ENCODE measurements at places on chromosomes 16 and 17.
A peak's percentile ranks its signal among the peaks of the same experiment; 100 is the strongest.

DNA sequence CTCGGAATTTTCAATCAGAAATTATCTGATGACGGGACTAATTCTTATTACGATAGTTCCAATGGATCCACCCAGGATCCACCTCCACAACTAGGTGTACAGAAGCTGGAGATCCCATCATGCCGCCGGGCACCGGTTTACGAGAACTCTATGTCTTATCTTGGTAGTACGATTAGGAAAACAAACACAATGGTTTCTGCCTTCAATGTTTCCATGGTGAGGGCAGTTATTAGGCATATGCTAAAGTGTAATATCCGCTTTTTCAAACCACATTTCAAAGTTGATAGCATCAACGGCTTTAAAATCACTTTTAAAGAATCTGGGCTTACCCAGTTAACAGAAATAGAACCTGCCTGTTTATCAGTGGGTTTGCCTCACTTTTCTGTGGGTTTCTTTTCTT lies 705.7 kb downstream of the MAF start:
- DNase-seq = peak; percentile 72

- DNase-seq = no peak
Observed at GRCh38 chr16:56097306-56097705, 94.0 kb upstream of the GNAO1 start.

- DNase-seq = no peak
Observed at GRCh38 chr17:42460371-42460770, 1.7 kb downstream of the ATP6V0A1 start.

- DNase-seq = no peak
Observed at GRCh38 chr17:82592289-82592766, 55.9 kb downstream of the WDR45B start.

DNA sequence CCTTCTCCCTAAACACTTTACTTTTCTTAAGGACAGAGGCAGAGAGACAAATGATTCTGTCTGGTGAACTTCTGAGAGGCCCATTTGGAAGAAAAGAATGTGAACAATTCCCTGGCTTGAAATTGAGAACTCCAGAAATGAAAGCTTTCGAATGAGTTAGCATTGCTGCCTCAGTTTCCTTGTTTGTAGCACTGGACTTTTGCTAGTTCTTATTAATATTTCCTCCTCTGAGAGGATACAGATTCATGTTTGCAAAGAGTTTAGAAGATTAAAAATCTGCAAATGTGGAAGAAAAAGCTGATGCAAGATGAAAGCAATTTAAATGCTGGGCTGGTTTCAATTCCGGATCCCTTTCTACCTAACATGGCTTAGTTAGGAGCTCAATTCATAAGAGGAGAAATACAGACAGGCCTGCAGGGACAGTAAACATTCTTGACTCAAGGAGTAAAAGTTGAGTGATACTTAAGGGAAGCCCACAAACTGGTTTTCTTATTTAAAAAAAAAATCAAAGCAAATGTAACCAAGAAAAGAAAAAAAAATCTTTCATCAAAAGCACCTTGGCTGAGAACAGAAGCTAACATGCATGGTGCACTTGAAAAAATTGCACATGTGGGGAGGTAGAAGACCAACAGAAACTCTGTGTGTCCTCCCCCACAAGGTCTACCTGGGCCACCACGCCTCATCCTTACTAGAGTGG lies 27.1 kb downstream of the HNF1B start:
- no peak for DNase-seq

GRCh38 chr17:33435721-33436301 lies 142.7 kb upstream of the ASIC2 start:
- no peak for DNase-seq

GRCh38 chr17:74316220-74316619 lies 9.8 kb upstream of the KIF19 start:
- DNase-seq = no peak

DNA sequence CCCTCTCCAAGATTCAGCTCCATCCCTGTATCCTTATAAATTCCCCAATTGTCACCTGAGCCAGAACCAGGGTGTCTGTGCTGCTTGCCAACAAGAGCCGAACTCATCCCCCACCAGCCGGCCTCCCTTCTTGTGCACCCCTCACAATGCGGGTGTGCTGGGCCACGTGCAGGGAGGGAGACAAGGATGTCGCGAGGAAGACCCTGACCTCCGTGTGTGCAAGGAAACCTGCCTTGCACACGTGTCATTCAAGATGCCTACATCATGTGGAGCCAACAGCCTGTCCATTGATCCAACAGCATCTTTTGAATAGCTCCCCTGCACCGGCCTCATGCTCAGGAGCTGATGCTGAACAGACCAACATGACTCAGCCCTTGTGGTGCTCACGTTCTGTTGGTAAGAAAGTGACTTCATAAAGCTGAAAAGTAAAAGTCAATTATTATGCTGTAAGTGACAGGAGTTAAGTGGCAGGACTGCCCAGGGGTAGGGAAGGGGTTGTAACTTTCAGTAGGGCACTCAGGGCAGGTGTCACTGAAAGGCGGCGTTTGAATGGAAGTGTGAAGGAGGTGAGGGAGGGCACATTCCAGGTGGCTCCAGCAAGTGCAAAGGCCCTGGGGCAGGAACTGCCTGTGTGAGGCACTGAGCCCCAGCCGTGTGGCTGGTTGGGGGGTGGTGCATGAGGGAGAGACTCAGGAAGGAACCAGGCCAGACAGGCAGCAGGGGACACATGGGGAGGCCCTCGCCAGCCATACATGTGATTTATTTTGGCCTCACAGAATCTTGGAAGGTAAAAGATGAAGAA lies 302.2 kb downstream of the FOXL1 start:
- no peak for DNase-seq

DNA sequence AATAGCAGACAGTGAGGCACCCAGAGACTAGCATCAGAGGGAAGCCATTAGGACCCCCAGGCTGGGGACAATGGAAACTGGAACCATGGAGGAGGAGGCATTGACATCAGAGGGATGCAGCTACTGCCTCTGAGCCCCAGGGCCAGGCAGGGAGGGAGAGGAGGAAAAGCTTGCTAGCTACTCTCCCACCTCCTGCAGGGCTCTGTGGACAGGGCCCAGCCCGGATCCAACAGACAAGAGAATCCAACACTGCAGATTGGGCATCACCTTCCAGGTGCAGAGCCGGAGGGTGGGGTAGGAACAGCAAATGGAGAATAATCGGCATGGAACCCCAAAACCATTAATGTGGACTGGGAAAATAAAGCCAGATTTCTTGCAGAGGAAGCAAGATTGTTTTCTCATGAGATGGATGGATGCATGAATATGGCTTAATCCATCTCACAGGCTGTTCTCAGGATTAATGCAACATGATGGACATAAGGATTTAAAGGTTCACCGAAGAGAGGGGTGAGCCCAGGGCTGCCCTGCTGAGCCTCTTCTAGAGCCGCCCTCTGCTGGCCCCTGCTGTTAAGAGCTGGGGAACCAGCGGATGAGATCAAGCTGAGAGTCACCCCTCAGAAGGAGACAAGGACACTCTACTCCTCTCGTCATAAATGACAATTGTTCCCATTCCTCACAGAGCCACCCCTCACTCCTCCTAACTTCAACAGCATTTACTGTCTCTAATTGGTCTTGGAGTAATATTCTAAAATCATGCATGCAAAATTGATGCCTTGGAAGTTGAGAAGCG lies 48.8 kb downstream of the DNAH3 start:
- DNase-seq = peak; percentile 4

DNA sequence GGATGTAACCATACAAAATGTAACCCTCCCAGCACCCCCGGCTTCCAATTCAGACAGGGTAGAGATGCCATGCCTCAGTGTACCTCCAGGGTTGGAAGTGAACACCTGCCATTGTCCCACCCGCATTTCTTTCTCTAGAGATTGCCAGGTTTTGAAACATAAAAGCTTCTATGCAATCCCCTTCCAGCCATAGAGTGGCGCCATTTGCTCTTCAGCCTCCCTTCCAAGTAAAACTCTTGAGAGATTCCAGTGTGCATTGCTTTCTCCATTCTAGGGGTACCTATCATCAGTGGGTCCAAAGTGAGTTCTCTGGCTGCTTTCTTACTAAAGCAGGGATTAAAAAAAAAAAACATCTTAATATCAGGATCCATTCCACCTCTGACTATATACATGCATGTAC lies 133.1 kb upstream of the RPL38 start:
- DNase-seq = no peak

- no peak for DNase-seq
Observed at GRCh38 chr16:64109241-64109640, 1012.6 kb downstream of the CDH11 start.

GRCh38 chr17:50180111-50180510 lies 14.3 kb downstream of the SGCA start:
- DNase-seq = no peak

DNA sequence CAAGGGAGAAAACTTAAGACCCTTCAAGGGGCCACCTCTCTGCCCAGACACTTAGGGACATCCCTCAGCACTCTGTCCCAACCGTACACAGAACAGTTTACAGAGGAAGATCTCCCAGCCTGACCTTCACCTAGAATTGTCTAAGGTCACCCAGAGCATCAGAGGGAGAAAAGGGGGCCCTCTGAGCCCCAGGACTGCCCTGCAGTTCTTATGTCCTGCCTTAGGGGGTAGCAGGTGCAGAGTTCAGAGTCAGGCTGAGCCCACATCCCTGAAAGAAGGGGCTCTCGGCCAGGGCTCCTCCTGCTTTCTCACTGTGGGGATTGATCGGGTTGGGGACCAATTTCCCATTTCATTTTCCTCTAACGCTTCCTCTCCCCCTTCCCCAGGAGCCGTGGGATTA lies 15.4 kb downstream of the CA4 start:
- no peak for DNase-seq

DNA sequence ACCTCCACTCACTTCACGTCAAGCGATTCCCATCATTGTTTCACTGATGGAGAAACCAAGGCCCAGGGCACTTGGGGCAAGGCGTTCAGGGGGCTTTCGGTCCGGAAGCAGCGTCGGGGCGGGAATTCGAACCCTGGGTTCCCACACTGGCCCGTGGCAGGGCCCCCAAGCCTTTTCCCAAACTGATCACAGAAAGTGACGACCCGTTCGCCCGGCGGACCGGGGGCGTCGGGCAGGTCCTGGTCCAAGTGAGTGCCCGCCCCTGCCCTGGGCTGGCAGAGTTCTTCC lies 856 bp upstream of the MON1B start:
- no peak for DNase-seq

GRCh38 chr16:83171396-83171795 lies 544.6 kb downstream of the CDH13 start:
- no peak for DNase-seq

DNA sequence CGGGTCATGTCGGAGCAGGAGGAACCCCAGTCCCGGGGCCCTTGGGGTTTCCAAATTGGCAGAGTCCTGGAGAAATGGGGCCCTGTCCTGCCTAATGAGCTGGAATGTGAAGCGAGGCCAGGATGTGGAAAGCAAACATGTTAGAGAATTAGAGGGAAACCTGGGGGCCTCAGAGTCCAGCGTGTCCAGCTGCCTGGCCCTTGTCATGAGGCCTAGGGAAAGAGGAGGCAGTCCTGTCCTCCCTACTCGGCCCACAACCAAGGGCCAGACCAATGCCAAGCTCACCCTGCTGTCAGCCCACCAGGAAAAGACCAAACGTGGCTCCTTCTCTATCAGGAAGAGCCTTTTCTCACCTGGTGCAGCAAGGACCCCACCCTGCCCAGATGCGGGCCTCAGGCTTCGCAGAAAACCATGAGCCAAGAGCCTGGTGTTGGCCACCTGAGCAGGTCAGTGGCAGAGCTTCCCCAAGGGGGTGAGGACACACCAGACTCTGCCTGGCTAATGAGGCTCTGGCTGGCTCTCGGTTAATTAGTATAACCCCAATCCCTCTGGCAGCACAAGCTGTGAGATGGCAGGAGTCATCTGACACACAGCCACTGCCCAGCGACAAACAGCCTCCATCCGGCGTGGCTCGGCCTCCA lies 10.1 kb downstream of the TEKT5 start:
- no peak for DNase-seq

- DNase-seq = no peak
Observed at GRCh38 chr16:2514333-2515179, 804 bp downstream of the ATP6V0C start.

DNA sequence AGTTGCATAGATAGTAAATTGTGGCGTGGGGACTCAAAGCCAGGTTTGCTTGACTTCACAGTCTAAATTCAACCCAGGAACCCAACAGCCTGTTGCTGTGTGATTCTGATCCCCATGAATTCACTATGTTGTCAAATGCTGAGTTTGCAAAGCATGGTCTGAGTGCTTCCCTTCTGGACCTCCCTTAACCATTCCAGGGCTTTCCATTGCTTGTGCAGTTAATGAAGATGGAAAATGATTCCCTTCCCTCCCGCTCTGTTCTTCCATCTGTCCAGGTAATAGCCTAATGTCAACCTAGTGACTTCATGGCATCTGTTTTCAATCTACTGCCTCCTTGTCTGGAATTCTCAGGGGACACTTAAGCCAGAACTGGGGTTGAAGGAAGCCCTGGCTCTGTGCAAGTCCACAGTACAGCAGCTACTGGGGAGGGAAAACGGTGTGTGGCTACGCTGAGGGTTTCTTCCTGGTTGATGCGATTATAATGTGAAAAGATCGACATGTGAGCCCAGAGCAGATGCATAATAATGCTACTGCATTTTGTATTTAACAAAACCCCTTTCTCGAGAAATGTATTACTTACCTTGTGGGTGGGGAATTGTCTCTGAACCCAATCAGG lies 206.7 kb downstream of the CDH13 start:
- no peak for DNase-seq

GRCh38 chr17:10618202-10618635 lies 38.9 kb downstream of the MYH3 start:
- peak; percentile 46 for DNase-seq

DNA sequence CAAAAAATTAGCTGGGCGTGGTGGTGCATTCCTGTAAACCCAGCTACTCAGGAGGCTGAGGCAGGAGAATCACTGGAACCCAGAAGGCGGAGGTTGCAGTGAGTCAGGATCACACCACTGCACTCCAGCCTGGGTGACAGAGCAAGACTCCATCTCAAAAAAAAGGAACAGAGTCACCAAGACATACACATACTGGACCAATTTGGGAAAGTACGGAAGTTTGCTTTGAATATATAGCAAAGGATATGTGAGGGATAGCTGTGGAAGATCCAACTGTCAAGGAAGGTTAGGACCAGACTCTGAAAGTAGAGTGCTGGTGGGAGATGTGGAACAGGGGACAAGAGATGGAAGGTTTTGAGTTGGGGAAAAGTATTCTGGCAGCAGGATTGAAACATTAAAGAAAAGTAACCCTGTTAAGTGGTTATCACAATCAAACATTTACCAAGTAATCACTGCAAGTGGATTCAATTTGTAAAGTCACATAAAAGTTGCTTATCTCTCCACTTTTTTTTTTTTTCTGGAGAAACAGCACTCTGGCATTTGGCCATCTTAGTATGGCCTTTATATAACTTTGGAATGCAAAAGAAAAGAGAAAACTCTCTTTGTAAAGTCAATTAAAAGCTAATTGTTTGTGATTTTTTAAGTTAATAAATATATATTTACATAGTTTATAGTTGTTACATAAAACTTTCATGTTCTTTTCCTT lies 259.4 kb upstream of the TBX2 start:
- no peak for DNase-seq

DNA sequence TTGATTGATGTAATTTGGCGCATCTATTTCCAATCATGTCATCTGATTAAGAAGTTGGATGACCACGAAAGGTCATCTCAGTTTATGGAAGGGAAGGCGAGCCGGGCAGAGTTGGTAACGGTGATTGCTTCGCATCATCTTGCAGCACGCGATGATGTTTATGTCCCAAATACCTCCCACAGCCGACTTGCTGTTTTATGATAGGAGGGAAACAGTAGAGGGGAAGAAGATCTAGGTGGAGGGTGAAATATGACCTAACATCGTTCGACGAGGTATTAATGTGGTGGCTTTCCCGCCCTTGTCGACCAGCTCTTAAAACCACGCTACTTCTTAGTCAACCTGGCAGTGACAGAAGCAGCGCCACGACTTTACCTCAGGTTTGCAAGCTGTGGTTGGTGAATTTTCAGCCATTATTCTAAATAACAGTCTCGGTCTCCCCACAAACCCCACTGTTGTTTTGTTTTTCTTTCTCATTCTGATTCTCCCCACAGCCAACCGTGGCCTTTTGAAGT lies 805 bp upstream of the TANC2 start:
- DNase-seq = peak; percentile 66
